T-helper 17 cell (primary cell): ENCODE measurements at places on chromosomes 11 and 22.

DNA sequence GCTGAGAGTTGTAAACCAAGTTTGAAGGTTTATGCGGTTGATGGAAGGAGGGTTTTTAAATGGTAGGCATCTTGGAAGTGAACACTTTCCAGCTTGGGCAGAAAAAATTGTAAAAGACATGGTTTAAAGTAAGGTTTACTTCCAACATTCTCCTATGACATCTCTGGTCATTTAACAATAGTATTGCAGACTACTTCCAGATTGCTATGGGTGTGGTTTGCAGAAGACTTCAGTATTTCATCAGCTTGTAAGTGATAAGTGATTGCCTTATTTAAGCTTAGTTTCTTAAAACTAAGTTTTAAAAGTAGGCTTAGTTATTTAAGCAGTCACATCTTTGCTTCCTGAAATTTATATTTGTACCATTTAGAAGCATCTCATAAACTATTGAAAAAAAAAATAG is 7.2 kb upstream of the STT3A start:
- no peak for DNase-seq

- DNase-seq, result no peak
These were observed 223.1 kb upstream of the B3GAT1 start for GRCh38 chr11:134634897-134635831.

DNA sequence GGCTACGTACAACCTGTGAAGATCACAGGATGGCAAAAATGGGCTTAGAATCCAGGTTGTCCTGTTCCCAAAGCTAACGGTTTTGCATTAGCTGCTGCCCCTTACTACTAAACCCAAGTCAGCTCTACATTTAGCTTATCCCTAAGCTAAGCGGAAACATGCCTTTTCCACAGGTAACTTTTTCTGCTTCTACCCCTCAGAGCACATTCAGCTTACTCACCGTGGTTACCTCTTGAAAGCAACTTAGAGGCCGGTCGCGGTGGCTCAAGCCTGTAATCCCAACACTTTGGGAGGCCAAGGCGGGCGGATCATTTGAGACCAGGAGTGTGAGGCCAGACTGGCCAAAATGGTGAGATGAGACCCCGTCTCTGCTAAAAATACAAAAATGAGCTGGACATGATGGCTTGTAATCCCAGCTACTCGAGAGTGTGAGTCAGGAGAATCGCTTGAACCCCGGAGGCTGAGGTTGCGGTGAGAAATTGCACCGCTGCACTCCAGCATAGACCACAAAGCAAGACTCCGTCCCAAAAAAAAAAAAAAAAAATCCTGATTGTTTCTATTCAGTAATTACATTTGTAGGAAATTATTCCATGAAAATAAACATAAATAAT is 790 bp upstream of the TMEM41B start:
- no peak for DNase-seq

GRCh38 chr22:50640857-50641647 is 13.1 kb upstream of the ARSA start:
- no peak for DNase-seq

- DNase-seq, result peak; percentile 84
These were observed 100.5 kb downstream of the ZBTB16 start for GRCh38 chr11:114159802-114160632.
